ENCODE measurements at places on chromosomes 3 and 15.
A peak's percentile ranks its signal among the peaks of the same experiment; 100 is the strongest.

- no peak for DNase-seq
Measured at GRCh38 chr3:157700405-157700804, 197.2 kb upstream of the VEPH1 start.

DNA sequence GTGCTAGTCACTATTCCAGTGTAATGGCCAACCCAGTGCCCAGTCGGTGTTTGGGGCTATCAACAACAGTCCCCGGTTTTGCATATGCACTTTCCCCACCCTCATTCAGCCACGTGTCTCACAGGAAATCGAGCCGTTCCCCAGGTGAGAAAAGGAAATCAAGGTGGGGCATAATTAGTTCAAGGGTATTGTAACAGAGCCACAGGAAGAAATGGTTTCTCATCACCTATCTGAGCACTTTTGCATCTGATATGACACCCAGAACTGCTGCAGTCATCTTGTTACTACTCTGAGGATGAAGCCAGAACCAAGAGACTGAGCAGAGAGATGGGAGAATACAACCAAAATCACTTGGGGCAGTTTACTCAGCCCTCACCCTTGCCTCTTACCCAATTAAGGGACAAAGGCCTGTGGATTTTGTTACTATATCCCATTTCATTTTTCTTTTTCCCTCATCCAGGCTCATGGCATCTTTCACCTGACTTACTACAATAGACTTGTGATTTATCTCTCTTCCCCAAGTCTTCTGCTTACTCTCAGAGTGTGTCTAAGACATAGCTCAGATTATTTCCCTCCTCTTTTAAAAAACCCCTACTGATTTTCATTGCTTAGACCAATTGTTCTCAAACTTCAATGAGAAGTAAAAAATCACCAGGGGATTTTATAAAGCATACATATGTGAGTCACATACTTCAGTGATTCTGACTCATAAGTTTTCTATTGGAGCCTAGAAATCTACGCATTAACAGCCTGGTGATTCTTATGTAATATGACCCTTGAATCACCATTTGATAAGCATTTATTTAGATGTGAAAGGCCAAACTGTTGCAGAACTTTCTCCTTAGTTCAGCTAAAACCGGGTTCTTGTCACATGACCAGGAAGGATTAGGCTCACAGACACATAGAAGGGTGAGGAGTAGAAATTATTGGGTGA is 40.5 kb downstream of the TRAT1 start:
- no peak for DNase-seq

DNA sequence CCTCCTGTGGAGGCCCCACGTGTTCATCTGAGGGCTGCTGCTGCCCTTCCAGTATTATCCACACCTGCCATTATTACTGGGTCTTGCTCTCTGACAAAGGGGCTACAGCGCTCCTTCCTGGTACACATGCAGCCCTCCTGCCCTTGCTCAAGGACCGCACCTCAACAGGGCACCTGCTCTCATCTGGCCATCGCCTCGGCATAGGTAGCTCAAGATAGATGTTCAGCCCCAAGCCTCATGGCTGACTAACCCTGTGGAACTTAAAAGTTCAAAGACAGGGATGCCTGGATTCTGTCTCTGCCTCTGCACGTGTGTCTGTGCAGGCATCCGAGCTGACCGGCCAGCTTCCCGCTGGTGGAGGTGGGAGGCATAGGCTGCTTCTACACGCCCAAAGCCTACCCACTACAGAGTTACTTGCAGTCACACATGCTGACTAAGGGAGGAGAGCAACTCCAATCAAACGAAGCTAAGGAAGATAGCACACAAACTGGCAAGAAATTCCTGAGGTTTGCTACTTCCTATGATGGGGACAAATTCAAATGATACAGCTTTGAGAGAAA is 152.5 kb upstream of the ATP10A start:
- no peak for DNase-seq

DNA sequence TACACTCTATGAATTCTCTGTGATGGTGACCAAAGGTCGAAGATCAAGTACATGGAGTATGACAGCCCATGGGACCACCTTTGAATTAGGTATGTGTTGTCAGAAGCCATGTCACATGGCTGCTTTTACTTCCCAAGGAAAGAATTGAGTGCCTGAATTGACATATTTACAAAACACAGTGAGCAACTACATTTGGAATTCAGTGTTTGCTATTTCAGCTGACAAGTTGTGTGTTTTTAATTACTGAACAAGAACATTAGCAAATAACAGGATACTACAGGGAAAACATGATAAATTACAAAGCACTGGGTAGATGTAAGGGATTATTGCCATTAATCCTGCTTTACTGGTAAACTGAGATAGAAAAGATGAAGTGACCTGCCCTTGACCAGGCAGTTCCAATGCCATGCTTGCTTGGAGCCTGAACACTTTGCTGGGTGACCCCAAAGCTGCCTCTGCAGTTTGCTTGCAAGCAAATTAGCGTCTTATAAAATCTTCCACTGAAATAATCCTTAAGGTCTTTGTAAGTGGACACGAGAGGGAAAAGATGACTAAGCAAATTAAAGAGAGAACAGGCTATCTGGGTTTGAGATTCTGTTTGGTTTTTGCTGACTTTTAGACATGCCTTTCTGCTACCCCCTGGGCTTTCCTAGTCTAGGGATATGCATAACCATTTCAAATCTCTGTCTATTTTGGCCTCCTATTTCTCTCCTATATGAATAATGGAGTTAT is 98.2 kb downstream of the HCN4 start:
- DNase-seq = no peak

DNA sequence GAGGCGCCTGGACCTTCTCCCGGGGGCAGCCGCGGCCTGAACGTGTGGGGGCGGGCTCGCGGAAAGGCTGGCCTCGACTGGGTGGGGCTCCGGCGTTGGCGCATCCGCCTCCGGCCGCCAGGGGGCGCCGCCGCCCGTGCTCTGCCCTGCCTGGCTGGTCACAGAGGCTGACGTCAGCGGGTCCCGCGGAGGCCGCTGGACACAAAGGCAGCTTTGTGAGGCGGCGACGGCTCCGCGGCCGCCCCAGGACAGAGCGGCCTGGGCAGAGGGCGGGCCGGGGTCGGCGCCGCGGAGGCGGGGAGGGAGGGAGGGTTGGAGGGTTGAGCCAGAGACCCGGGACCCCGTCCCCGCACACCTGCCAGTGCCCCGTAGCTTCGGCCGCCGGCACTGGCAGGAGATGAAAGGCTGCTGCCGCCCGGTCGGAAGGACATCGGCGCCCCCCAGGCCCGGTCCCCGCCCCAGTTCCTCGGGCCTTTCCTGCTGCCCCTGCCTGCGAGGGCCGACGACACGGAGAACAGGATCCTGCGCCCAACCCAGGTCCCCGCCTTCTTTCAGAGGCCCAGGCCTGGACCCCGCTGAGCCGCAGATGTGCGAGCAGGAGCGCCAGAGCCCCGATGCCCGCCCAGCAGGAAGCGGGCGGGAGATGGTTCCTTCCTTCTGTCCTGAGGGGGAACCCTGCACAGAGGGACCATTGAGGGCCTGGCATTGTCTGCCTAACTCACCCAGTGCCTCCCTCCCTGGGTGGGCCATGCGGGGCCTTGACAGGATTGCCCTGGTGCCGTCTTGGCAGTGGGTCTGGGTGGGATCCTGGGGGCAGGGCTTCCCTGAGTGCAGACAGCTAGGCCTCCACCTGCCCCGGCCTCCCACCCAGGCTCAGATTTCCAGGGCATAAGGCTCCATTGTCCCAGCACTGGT is 8.7 kb upstream of the SEMA3B start:
- DNase-seq = peak; percentile 75

DNA sequence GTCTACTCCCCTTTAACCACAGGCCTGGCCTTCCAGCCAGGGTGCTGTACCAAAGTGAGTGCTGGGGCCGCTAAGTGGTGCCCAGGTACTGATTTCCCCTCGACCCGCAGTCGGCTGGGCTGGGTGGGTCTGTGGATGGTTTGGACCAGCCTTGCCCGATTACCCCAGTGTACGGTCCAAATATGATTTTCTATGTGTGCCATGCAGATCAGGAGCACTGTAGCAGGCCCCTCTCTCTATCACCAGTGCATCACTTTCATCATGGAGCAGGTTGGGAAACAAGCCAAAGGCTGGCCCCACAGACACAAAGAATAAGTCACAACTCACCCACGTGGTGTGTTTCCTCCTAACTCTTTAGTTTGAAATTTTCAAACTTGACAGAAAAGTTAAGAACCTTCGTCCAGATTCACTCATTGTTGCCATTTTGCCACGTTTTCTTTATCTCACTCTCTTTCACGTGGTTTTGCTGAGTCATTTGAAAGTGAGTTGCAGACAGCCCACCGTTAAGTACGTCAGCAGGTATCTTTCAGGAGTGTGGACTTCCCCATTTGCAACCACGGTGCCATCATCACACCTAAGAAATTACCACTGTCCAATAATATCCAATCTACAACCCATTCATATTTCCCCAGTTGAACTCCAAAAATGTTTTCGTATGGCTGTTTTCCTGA is 37.0 kb downstream of the ZNF710 start:
- no peak for DNase-seq

GRCh38 chr15:87528873-87529272 is 727.7 kb downstream of the NTRK3 start:
- no peak for DNase-seq

DNA sequence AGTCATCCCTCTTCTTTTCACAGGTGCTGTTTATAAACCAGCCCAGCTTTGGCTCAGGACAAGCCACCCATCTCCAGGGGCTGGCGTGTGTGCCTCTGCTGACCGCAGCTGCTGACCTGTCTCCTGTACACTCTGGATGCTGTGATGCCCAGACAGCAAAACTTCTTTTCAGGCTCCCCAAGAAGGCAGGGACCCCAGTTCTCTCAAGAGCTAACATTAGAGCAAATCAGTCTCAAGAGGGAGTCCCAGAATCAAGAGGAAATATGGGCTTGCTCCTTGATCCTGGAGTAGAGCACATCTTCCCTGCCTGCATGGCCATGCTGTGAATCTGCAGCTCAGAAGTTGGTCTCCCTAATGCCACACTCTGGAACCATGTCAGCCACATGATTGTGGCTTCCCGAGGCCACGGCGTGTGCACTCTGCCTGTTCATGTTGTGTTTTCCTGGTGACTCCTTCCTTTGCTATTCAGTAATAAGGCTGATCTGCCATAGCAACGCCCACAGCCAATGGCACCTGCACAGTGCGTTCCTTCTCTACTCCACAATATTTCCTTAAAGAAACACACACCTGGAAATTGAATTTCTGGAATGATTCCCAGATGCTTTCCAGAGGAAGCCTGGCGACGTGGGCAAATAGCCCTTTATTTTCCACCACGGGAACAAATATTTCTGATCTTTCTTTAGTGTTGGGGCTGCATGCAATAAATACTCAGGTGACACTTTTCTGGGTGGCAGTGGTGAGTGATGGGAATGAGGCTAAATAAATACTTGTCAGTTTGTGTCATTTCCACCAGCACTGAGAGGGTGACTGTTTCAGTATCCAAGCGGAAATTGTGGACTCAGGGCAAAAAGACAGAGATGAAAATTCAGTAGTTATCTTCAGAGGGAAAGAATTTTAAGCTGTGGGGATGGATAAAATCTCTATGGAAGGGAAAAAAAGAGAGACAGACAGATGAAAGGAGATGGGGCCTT is 21.9 kb upstream of the THSD4 start:
- peak; percentile 66 for DNase-seq

- no peak for DNase-seq
Measured at GRCh38 chr3:53764026-53764775, 82.0 kb downstream of the CHDH start.

DNA sequence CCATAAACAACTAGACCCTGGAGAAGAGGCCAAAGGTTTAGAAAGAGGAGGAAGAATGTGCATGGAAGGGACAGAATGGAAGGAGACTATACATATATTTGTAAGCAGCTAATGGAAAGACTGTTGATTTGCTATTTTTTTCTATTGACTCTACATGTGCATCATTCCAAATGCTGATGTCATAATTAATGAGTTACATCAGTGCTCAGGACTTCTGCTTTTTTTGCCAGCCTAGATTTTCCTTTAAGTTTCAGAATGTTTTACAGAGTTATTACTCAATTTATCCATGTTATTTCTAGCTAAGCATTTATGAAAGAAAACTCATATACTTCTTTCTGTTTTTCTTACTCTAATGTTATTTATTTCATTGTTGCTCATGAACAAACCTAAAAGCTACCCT is 62.6 kb upstream of the VGLL3 start:
- DNase-seq = no peak

DNA sequence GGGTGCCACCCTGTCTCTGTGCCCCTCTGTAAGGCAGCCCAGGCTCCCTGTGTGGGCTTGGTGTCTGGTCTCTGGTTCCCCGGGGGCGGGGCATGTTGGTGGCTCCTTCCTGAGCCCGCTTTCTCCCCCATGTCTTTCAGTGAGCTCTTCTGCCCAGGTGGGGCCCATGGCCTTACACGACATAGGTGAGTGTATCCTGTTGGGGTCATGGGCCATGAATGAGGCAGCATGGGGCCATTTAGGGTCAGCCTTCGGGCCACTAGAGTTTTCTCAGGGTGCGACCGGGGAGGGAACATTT is 195.1 kb downstream of the UBE3A start:
- no peak for DNase-seq

DNA sequence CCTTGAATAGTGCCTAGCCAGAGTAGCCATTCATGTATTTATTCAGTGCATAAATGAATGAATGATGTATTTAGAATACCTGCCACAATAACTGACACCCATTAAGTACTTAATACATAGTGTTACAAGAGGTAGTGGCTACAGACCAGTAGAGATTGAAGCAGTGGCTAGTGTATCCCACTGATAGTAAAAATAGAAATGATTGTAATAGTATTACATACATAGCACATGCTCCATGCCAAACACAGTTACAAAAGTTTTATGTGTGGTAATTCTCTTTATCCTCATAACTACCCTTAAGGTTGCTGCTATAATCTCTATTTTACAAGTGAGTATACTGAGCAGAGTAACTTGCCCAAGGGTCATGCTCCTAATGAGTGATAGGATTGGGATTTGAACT is 30.3 kb upstream of the SCAANT1 start:
- DNase-seq = no peak

DNA sequence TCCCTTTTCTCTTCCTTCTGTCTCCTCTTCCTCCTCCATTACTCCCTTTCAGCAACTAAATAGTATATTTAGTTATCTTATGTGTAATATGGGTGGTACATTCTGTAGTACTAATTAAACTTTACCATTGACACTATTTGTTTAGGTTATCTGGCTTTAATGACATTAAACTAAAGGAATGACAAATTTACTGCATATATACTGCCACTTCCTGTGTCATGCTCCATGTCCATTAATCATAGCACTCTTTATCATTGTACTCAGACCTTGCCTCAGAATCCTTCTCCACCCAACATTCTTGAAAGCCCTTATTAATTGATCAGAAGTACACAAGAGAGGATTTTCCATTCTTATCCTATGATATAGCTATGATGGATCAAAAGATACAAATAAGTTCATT is 244.2 kb downstream of the NAALADL2 start:
- DNase-seq = no peak

- no peak for DNase-seq
Measured at GRCh38 chr3:3196148-3196861, 16.8 kb upstream of the CRBN start.

- no peak for DNase-seq
Measured at GRCh38 chr3:119508172-119508845, 10.0 kb downstream of the TIMMDC1 start.

- peak; percentile 14 for DNase-seq
Measured at GRCh38 chr3:53194210-53195065, 33.4 kb downstream of the PRKCD start.

- no peak for DNase-seq
Measured at GRCh38 chr3:41579861-41580260, 380.6 kb downstream of the CTNNB1 start.

- no peak for DNase-seq
Measured at GRCh38 chr15:75131269-75131643, 70.4 kb upstream of the C15orf39 start.

- no peak for DNase-seq
Measured at GRCh38 chr3:150274372-150274771, 133.7 kb upstream of the TSC22D2 start.
